ENCODE measurements at places on chromosomes 6 and 20.

- peaks cover 27% of the 10 kb centered on the region for H3K4me1 ChIP-seq
- H3K36me3 ChIP-seq = peaks cover 12% of the 10 kb centered on the region
- H3K4me3 ChIP-seq = no peak overlapping the region
- H3K27ac ChIP-seq = no peak overlapping the region
Measured at GRCh38 chr6:45685076-45685475, 307.3 kb upstream of the SUPT3H start.

DNA sequence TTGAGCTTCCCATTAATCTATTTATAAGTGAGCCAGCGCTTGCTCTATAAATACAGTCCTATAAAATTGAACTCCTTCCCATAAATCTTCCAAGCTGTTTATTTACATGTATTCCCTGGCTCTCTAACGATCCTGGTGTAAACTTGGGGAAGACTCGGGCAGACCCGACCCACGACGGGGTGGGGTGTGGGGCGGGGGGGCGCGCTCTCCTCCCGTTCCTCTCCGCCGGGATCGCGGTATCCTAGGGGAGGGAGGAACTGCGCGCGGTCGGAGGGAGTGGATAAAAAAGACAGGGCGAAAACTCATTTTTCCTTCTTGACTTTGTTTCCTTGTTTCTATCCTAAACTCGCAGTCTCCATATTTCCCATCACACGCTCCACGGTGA lies 31.1 kb downstream of the TFAP2B start:
- peaks cover 5% of the 10 kb centered on the region for H3K4me1 ChIP-seq
- DNase-seq = no peak
- H3K36me3 ChIP-seq = no peaks in the 10 kb centered on the region
- H3K27me3 ChIP-seq = peaks cover 70% of the 10 kb centered on the region
- no peak overlapping the region for H3K4me3 ChIP-seq
- no peak overlapping the region for H3K27ac ChIP-seq

DNA sequence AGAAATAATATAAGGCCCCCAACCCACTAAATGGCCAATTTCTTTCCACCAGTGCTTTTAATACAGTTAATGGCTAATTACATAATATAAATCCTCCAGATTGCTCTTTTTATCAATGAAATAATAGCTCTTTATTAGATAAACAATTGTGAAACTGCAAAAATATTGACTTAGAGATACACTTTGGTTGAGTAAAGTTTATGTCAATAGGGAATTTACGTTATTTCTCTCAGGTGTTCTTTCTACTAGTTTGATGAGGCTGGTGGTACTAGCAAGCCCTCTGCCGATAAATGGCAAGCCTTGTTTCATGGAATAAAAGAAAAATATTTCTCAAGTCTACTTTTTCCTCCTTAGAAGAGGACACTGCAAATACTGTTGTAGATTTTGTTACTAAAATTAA lies 18.9 kb downstream of the RFX6 start:
- no peaks in the 10 kb centered on the region for H3K36me3 ChIP-seq
- H3K4me3 ChIP-seq = no peak overlapping the region
- no peaks in the 10 kb centered on the region for H3K4me1 ChIP-seq
- H3K27me3 ChIP-seq = no peaks in the 10 kb centered on the region

DNA sequence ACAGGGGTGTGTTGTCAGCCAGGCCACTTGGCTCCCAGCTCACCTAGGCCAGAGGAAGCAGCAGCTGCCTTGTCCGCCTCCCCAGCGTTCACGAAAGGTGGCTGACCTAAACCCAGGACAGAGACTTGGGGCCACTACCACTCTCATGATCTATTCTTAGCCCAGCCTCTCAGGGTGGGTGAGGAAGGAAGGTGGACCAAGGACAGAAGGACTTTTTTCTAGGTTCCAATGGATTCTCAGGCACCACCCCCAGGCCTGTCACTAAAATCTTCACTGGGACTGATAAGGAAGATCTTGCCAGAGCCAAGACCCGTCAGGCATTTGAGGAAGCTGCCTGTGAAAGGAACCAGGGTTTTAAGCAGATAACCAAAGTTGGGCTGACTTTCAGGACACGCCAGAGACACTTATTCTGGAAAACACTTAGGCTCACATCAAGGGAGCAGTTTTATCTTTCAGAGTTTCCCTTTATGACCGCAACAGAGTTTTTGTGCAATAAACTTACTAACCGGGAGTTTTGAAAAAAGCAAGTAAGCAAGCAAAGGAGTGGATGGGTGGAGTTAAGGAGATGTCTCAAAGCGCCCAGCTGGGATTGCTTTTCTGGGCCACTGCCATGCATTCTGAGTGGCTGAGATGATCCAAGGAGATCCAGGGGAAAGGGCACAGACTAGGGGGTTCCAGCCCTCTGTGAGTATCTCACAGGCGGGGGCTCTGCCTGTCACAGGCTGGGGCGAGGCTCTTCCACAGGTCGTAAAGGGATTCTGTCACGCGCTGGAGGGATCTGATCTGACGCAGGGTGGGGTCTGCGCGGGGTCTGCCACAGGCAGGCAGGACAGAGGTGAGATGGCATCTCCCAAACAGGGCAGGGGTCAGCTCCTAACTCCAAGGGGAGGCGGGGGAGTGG lies 989 bp downstream of the FITM2 start:
- peak overlapping the region; percentile 97 for H3K27ac ChIP-seq
- no peak for DNase-seq
- peaks cover 6% of the 10 kb centered on the region for H3K36me3 ChIP-seq
- H3K4me1 ChIP-seq = peaks cover 26% of the 10 kb centered on the region
- H3K27me3 ChIP-seq = no peaks in the 10 kb centered on the region

DNA sequence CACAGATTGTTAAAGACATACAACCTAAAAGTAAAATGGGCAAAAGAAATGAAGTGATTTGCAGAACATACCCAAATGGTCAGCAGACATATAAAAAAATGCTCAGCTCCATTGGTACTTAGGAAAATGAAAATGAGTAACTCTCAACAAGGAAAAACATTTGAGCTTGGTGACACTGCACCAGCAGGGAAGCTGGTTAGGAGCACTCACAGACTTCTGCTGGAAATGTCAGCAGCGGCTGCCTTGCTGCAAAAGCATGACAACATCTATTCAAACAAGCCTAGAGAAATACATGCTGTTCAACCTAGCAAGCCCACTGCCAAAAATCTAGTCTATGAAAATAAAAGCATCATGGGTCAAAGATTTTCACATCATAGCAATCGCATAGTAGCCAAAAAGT lies 99.0 kb upstream of the FOXQ1 start:
- H3K4me3 ChIP-seq = no peak overlapping the region
- no peaks in the 10 kb centered on the region for H3K4me1 ChIP-seq
- no peak for DNase-seq
- H3K36me3 ChIP-seq = no peaks in the 10 kb centered on the region
- peaks cover 18% of the 10 kb centered on the region for H3K27me3 ChIP-seq

- H3K27me3 ChIP-seq = no peaks in the 10 kb centered on the region
- no peak overlapping the region for H3K27ac ChIP-seq
- H3K4me1 ChIP-seq = no peaks in the 10 kb centered on the region
- no peaks in the 10 kb centered on the region for H3K36me3 ChIP-seq
- DNase-seq = no peak
Measured at GRCh38 chr6:160240691-160241084, 17.9 kb downstream of the SLC22A2 start.

DNA sequence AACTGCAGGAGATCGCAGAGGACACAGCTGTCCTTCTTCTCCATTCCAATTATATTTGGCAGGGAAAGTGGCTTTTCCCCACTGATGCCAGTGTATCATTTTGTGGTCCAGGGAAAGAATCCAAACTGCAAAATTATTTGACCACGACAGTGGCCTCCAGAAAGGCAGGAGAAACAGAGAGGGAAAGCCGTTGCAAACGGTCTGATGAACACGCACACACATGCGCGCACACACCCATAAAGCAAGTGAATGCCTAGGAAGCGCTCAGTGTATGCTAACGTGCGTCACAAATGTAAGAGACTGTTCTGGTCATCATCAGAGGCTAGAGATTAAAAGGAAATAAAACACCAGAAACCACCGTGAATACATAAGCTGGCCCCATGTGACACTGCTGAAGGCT lies 54.0 kb downstream of the NPEPL1 start:
- H3K4me3 ChIP-seq = no peak overlapping the region
- H3K27ac ChIP-seq = no peak overlapping the region
- H3K27me3 ChIP-seq = peaks cover 54% of the 10 kb centered on the region
- no peak for DNase-seq
- no peaks in the 10 kb centered on the region for H3K4me1 ChIP-seq
- no peaks in the 10 kb centered on the region for H3K36me3 ChIP-seq

GRCh38 chr6:138107078-138107751 lies at the start of gene PERP:
PERP (minus strand) TSS chr6:138107419; CDS start chr6:138107340, 79 bp downstream.
- no peaks in the 10 kb centered on the region for H3K36me3 ChIP-seq
- peaks cover 16% of the 10 kb centered on the region for H3K4me1 ChIP-seq
- H3K4me3 ChIP-seq = peak within 1 kb of the TSS; percentile 98
- peaks cover 59% of the 10 kb centered on the region for H3K27me3 ChIP-seq

DNA sequence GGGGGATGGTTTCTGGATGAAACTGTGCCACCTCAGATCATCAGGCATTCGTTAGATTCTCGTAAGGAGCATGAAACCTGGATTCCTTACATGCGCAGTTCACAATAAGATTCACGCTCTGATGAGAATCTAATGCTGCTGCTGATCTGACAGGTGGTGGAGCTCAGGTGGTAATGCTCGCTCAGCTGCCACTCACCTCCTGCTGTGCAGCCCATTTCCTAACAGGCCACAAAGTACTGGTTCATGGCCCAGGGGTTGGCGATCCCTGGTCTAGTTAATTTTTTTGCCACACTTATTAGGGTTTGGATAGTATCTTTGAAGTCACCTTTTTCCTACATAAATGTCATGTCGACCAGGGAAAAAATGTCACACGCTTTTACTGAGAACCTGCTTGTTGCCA lies 96.8 kb upstream of the MLIP start:
- no peaks in the 10 kb centered on the region for H3K36me3 ChIP-seq
- H3K27me3 ChIP-seq = no peaks in the 10 kb centered on the region
- no peak overlapping the region for H3K27ac ChIP-seq
- no peak for DNase-seq

- H3K27me3 ChIP-seq = peaks cover 54% of the 10 kb centered on the region
- no peak overlapping the region for H3K4me3 ChIP-seq
- H3K36me3 ChIP-seq = no peaks in the 10 kb centered on the region
- H3K4me1 ChIP-seq = no peaks in the 10 kb centered on the region
- no peak for DNase-seq
- no peak overlapping the region for H3K27ac ChIP-seq
Measured at GRCh38 chr6:34095136-34095505, 50.8 kb downstream of the GRM4 start.

GRCh38 chr6:2884804-2885203 lies 18.3 kb downstream of the SERPINB9 start:
- H3K4me1 ChIP-seq = peaks cover 75% of the 10 kb centered on the region
- H3K36me3 ChIP-seq = peaks cover 47% of the 10 kb centered on the region
- H3K27me3 ChIP-seq = no peaks in the 10 kb centered on the region
- H3K27ac ChIP-seq = no peak overlapping the region
- no peak overlapping the region for H3K4me3 ChIP-seq
- no peak for DNase-seq

GRCh38 chr20:21548390-21549035 lies 34.6 kb upstream of the NKX2-2 start:
- H3K4me1 ChIP-seq = no peaks in the 10 kb centered on the region
- H3K36me3 ChIP-seq = no peaks in the 10 kb centered on the region

GRCh38 chr20:9457136-9457535 lies 57.3 kb upstream of the LAMP5 start:
- no peak for DNase-seq
- H3K36me3 ChIP-seq = no peaks in the 10 kb centered on the region
- no peak overlapping the region for H3K4me3 ChIP-seq
- H3K27ac ChIP-seq = no peak overlapping the region
- H3K27me3 ChIP-seq = peaks cover 4% of the 10 kb centered on the region

DNA sequence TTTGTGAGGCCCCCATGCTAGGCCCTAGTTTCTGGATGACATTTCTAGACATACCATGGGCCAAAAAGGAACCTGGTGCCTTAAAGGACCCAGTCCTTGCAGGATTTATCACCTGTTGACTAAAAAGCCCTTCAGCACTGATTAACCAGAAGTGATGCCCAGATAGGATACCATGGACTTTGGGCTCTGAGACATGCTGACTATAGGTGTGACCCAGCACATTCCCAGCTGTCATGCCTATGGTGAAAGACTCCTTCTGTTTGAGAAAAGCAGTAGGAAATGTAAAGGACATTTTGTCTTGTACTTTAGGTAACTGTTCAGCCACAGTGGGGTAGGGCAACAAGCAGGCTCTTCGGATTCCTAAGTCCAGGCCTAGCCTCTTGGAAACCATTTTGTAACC lies 724.2 kb downstream of the CD109 start:
- H3K27me3 ChIP-seq = no peaks in the 10 kb centered on the region
- H3K27ac ChIP-seq = no peak overlapping the region
- DNase-seq = no peak
- no peaks in the 10 kb centered on the region for H3K4me1 ChIP-seq
- H3K36me3 ChIP-seq = no peaks in the 10 kb centered on the region
- no peak overlapping the region for H3K4me3 ChIP-seq

- no peaks in the 10 kb centered on the region for H3K27me3 ChIP-seq
- H3K4me1 ChIP-seq = peaks cover 84% of the 10 kb centered on the region
- peak overlapping the region; percentile 95 for H3K27ac ChIP-seq
- peaks cover 26% of the 10 kb centered on the region for H3K36me3 ChIP-seq
- peak overlapping the region; percentile 52 for H3K4me3 ChIP-seq
Measured at GRCh38 chr6:37557645-37558114, 58.0 kb upstream of the CCDC167 start.

DNA sequence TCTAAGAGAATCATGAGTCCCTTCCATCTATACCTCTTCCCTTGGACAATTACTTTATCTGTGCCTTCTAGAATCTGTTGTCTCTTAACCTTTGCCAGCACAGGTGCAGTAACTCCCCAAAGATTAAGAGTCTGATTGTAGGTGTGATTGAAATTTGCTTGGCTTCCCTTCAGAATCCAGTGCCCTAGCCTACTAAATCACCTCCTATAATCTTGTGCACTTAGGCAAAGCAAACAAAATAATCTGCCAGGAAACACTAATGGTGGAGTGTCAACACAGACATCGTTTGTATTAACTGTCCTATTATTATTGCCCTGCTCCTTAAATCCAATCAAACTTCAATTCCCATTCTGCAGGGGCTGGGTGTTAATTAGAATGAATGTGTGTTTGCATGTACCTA lies 28.0 kb downstream of the ID4 start:
- no peak overlapping the region for H3K4me3 ChIP-seq
- no peaks in the 10 kb centered on the region for H3K4me1 ChIP-seq
- H3K36me3 ChIP-seq = no peaks in the 10 kb centered on the region
- H3K27me3 ChIP-seq = no peaks in the 10 kb centered on the region
- no peak overlapping the region for H3K27ac ChIP-seq
- DNase-seq = no peak

GRCh38 chr6:130359736-130360135 lies 6.1 kb upstream of the TMEM200A start:
- H3K4me3 ChIP-seq = no peak overlapping the region
- peaks cover 10% of the 10 kb centered on the region for H3K36me3 ChIP-seq
- H3K27ac ChIP-seq = no peak overlapping the region
- H3K27me3 ChIP-seq = peaks cover 27% of the 10 kb centered on the region

DNA sequence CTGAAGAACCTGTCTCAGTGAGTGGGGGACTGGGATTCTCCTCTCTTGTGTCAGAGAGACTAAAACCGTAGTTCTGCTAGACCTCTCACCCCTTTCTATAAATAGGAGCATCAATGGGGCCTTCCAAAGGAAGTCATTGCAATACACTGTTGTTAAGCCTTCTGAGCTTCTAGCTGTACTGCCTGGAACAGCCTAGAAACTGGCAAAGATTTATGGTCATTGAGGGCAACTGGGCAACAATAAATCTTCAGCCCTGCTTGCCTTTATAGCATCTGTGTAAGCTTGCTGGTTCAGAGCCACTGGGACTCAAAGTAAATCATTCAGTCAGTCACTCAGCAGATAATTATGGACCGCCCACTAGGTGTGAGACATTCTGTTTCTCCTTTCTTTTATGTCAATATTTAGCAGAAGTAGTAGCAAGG lies 53.2 kb downstream of the PPP1R14C start:
- no peaks in the 10 kb centered on the region for H3K36me3 ChIP-seq
- peaks cover 8% of the 10 kb centered on the region for H3K4me1 ChIP-seq
- H3K27me3 ChIP-seq = peaks cover 8% of the 10 kb centered on the region
- no peak overlapping the region for H3K27ac ChIP-seq
- DNase-seq = no peak
- no peak overlapping the region for H3K4me3 ChIP-seq
